ENCODE measurements at places on chromosomes 7 and 10.

DNA sequence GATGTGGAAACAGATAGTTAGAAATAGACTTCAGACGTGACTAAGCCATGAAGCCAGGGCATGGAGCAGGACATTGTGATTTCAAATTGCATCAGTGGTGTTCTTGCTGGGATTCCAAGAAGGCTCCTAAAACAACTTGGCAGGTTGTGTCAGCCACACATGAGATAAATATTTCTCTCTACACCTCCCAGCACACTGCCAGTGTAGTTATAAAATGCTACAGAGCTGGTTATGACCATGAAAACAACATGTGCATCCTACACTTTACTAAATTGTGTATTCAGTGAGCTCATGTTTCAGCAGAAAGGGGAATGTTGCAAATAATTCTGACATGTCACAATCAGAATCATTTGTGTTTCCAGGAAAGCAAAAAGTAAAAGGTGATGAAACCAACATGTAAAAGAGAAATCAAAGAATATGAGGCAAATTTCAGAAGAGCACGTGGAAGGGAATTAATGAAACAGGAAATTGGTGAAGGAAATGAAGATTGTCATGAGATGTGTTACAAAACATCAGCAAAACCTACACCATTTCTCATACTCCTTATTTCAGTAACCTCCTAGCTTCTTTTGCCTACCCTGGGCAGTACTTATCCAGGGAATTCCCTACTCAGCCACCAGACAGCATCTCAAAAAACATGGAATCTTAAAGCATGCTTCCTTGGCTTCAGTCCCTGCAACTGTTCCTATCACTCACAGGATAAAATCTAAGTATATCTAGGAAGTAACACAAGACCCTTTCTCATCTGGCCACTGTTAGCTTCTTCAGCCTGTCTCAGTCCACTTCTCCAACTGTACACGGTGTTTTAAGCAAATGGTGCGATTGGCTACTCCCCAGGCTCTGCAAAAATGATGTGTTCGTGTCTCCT is 5.8 kb upstream of the CYP3A7 start:
- no peak for DNase-seq

DNA sequence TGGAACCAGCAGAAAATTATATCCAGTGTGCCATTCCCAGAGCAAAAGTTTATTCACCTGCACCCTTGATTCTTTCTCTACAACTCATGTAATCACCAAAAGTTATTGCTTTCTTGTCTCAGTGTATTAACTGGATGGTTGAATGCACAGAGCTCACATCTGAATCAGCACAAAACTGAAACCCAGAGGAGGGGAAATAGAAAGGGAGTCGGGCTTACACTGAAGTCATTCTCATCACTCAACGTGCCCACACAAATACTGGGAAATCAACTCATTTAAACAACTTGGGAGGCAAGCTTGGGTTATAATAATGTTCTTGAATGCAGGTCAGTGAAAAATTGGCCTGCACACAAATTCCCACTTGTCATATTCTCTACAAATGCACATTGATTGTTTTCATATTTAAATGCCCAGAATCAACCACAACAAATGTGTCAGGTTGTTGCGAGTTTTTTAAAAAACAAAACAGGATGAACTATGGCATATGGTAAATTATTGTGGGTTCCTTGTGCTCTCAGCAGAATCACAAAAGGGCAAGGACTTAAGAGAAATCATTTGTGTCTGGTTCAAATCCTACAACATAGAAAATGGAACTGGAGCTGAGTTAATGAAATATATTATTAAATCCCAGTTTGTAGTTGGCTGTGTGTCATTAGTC is 125.9 kb upstream of the NOBOX start:
- DNase-seq, result no peak

DNA sequence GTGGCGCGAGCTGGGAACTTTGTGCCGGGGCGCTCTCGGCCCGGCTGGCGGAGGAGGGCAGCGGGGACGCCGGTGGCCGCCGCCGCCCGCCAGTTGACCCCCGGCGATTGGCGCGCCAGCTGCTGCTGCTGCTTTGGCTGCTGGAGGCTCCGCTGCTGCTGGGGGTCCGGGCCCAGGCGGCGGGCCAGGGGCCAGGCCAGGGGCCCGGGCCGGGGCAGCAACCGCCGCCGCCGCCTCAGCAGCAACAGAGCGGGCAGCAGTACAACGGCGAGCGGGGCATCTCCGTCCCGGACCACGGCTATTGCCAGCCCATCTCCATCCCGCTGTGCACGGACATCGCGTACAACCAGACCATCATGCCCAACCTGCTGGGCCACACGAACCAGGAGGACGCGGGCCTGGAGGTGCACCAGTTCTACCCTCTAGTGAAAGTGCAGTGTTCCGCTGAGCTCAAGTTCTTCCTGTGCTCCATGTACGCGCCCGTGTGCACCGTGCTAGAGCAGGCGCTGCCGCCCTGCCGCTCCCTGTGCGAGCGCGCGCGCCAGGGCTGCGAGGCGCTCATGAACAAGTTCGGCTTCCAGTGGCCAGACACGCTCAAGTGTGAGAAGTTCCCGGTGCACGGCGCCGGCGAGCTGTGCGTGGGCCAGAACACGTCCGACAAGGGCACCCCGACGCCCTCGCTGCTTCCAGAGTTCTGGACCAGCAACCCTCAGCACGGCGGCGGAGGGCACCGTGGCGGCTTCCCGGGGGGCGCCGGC is 870 bp downstream of the FZD1 start:
- DNase-seq, result no peak

DNA sequence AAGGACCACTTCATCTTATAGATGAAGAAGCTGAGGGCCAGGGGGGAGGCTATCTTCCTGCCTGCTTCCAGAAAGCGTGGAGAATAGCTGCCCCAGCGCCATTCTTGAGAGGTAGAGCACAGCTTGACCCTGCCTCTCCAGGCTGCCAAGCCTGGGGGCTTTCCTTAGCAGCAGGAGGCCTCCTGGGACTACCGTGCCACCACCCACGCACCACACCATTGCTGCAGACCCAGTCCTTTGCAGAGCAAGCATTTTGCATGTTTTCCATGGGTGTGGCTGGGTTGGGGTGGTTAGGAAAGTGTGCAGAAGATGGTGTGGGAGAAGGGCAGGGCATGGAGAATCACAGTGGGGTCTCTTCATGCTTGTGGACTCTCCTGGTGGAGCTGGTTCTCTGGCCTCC is 64.9 kb downstream of the TBXAS1 start:
- no peak for DNase-seq

GRCh38 chr10:116720668-116721546 is 21.5 kb downstream of the HSPA12A start:
- no peak for DNase-seq

DNA sequence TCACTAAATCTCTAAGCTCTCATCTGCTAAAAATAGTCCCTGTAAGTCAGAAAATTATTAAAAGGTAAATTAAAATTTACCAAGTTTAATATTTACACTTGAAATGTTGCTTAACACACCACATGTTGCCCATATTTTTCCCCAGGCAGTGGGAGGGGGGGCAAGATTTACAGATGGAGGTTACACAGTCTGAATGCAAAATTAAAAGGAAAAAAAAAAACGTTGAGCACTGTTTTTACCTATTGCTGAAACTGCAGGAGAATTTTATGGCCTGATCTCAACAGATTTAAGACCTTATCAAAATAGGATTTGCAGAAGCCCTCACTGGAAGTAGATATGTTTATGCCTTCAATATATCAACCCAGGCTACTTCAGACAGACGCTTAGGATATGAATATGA is 133.4 kb downstream of the SFMBT2 start:
- no peak for DNase-seq

DNA sequence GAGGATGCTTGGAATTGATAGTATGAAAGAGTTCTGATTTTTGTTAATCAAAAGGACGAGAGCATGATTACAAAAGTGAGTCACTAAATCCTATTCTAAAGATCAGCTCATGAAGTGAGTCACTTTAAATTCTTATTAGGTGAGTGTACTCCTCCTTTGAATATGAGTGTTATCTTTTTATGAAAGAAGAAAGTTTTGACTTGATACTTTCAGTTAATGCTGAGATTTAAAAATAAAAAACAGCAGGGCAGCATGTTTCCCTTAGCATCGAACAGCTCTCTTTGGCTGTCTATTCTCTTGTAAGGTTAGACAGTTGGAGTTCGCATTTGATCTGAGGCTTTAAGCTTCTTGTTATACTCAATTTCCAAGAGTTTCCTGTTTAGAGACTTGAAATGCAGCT is 222.0 kb downstream of the TWIST1 start:
- DNase-seq, result no peak

DNA sequence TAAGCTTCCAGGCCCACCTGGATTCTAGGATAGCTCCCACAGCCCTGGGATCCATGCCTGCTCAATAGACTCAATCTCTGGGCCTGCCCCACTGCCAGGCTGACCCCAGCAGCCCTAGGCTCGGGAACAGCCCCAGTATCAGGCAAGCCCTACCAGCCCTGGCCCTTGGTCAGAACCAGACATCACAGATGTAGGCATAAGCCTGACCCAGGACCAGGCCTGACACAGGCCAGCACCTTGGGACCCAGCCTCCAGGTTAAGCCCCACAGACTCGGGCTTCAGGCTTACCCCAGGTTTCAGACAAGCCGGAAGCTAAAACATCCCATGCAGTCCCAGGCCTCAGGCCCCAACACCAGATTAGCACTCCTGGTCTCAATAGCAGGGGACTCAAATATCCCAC is 276.2 kb upstream of the LRRTM3 start:
- no peak for DNase-seq

DNA sequence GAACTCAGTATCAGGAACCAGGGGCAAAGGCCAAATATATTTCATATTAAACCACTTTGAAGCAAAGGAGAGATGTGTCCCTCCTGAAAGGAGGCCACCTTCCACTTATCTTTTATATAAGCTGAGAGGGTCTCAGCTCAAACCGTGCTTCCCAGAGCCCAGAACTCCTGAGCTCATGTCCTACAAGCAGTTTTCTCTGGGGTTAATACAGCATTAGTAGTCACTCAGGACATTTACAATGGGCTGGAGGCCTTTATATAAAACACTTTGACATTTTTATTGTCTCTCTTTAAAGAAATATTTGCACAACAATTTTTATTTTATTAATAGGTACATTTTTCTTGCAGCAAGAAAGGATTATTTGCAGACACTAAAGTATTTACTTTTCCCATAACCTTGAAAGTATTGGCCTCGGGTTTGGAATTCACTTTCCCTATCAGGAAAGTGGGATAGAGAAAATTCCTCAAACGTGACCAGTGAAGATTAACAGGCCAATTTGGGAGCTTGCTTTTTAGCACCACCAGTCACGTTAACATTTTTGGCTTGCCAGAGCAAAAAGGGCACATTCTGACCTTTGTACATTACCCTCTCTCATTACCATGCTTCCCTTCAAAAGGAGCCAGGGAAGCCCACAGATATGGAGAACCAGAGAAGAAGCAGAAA is 464.9 kb upstream of the NRP1 start:
- DNase-seq, result no peak

DNA sequence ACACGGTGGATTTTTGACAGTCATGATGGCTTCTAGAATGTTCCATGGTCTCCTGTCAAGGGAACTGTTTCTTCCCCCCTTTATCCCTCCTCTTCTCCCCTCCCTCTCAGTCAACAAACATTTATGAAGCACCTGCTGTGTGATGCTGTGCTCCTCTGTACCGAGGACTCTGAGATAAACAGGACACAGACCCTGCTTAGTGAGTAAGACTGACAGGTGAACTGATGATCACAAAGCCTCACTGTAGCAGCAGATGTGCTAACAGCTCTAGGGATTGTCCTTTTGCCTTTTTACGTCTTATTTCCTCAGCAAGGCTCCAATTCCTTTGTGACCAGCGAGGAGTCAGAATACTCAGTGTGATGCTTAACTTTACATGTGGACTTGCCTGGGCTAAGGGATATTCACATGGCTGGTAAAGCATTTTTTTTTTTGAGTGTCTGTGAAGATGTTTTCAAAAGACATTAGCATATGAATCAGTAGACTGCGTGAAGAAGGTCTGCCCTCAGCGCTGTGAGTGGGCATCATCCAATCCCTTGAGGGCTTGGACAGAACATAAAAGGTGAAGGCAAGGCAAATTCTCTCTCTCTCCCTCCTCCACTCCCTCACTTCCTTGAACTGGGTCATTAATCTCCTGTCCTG is 170.1 kb downstream of the ADRA2A start:
- no peak for DNase-seq

GRCh38 chr10:3408603-3409365 is 236.2 kb upstream of the PITRM1 start:
- no peak for DNase-seq

DNA sequence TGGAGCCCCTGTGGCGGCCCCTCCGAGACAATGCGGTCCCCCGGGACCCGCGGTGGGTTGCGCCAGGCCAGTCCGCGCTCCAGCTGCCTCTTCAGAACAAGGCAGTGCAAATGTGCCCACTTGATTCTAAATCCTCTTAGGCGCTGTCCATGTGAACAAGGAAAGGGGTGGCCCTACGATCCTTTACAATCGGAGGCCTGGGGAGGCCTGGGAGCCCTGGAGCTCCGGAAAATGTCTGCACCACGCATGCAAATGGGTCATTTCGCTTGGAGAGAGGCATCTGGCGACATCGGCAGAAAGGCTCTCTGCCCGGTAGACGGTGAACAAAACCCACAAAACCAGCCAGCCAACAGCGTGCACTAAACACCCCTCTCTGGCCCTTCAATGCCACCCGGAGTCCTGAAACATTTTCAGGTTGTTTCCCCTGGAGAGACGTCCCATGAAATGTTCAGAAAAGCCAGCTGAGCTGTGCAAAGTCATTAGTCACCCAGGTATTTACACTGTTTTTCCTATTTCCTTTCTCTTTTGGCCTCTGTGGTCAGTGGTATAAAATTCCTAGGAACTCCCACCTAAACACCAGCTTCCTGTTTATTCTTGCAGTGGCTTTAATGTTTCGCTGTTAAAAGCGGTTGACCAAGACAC is 102.8 kb upstream of the ZNF438 start:
- no peak for DNase-seq

DNA sequence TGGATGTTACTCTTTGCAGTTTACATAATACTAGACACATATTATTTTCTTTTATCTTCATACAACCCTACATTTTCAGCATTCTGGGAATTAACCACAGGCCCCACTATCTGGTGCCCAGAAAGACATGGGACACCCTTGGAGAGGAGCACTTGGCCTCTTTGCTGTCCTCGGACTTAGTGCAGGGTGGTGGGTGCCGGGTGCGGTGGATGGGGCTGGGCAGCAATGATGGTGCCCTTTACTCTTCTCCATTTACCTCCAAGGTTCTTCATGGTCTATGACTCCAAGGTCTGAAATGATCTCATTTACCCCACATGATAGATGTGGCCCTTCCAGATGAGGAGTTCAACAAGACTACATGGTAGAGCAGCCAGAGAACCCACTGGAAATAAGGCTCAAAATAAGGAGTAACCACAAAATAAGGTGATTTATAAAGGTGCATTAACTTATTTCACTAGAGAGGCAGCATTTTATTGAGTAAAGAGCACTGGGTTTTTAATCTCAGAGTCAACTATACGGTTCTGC is 56.2 kb upstream of the IGFBP3 start:
- DNase-seq, result no peak

DNA sequence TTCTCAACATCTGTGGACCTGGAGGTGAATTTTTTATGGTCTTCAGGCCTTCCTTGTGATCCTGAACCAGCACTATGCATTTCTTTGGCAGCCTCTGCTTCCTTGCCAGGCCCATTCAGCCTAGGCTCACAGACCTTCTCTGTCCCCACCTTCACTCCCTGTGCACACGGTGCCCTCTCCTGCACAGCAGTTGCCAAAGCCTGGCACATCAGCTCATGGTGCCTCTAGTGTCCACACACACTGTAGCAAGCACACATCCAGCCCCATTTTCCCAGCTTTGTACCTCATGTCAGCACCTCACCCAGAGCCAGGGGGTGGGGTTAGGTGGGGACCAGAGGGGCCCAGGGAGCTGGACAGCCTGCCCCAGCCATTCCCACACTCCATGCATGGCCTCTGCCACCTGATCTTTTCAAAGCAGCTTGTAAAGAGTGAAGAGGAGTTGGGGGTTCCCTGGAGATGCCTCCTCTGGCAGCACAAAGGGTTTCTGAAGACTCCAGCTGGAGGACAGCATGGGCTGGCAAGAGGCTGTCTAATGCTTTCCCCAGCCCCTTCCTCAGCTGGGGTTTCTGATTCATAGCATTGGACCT is 57.9 kb upstream of the TMEM72 start:
- DNase-seq, result no peak
